Activated CD8-positive, alpha-beta memory T cell treated with anti-CD3 and anti-CD28 coated beads, Interleukin-2, amount 10 ng/mL, durations not matched to agents 7 days and 5 days (primary cell): ENCODE measurements at places on chromosomes 2 and 18.

GRCh38 chr18:51137026-51137729 lies 60.3 kb downstream of the MEX3C start:
- H3K4me3 ChIP-seq, result no peak overlapping the region
- no peaks in the 10 kb centered on the region for H3K4me1 ChIP-seq
- H3K27ac ChIP-seq, result no peak overlapping the region
- H3K27me3 ChIP-seq, result peaks cover 4% of the 10 kb centered on the region

- H3K4me3 ChIP-seq, result no peak overlapping the region
- peaks cover 4% of the 10 kb centered on the region for H3K36me3 ChIP-seq
- H3K4me1 ChIP-seq, result peaks cover 2% of the 10 kb centered on the region
- no peak overlapping the region for H3K27ac ChIP-seq
- no peaks in the 10 kb centered on the region for H3K27me3 ChIP-seq
These were observed 63.2 kb downstream of the NDUFA10 start for GRCh38 chr2:239961662-239962613.

- no peak for DNase-seq
- no peaks in the 10 kb centered on the region for H3K36me3 ChIP-seq
- no peak overlapping the region for H3K4me3 ChIP-seq
- no peaks in the 10 kb centered on the region for H3K4me1 ChIP-seq
- no peaks in the 10 kb centered on the region for H3K27me3 ChIP-seq
These were observed 251.8 kb upstream of the NETO1 start for GRCh38 chr18:73119574-73119973.

- no peak overlapping the region for H3K27ac ChIP-seq
- H3K36me3 ChIP-seq, result no peaks in the 10 kb centered on the region
- no peak overlapping the region for H3K4me3 ChIP-seq
- H3K27me3 ChIP-seq, result no peaks in the 10 kb centered on the region
- no peak for DNase-seq
- no peaks in the 10 kb centered on the region for H3K4me1 ChIP-seq
These were observed 278.6 kb downstream of the SLC8A1 start for GRCh38 chr2:40173276-40173675.

DNA sequence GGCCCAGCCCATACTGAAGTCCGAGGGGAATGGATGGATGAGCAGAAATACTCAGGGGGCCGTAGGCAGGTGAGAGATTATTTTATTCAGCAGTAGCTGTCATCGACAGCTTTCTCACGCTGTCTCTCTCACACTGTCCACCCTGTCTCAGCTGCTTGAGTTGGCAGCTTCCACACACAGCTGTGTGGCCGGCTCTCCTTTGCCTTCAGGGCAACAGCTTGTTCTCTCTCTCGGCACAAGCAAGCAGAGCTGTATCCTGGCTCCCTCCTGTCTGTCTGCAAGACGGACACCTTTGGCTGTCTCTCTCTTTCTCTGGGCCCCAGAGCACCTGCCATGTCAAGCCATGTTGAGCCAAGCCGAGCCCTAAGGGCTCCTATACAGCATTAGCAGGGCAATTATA lies 9.8 kb upstream of the PAPOLG start:
- no peak overlapping the region for H3K4me3 ChIP-seq
- H3K4me1 ChIP-seq, result peaks cover 17% of the 10 kb centered on the region
- H3K27me3 ChIP-seq, result peaks cover 3% of the 10 kb centered on the region
- no peaks in the 10 kb centered on the region for H3K36me3 ChIP-seq

- no peak overlapping the region for H3K27ac ChIP-seq
- H3K4me3 ChIP-seq, result no peak overlapping the region
These were observed 465.6 kb upstream of the TRIB2 start for GRCh38 chr2:12251121-12251520.

DNA sequence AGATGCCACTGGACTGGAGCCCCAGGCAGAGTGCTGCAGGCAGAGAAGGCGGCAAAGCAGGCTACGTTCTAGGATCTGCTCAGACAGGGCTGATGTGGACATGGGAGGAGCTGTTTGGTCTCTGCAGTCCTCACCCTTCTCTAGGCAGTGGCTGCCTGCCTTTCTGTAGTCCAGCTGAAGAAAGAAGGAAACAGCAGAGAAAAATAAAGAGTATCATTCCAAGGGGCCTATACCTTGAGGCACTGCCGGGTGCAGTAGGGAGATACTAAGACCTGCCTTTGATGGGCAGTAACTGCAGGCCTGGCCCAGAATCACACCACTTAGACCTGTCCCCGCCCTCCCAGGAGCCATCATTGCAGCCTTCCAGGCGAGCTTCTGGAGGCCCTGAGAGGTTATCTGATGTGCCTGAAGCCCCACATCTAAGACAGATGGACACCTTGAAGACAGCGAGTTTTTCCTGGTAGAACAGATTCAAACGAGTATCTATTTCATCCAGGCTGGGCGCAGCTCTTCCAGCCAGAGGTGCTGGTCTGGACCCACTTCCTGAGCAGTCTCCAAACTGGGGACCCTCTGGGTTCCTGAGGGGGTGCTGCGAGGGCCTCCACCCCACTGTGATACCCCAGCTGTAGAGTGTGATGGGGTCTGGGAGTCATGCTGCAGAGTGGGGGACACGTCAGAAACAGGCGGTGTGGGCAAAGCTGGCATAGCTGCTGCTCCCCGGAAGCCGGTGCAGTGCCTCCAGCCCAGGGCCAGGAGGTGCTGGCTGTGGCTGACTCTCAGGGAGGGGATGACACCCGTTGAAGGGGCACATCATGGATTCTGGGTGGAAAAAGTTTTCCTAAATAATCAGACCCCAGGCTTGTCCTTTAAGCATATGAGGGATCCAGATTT lies 87.3 kb upstream of the OTOS start:
- peak; percentile 25 for DNase-seq
- no peak overlapping the region for H3K27ac ChIP-seq
- peaks cover 15% of the 10 kb centered on the region for H3K27me3 ChIP-seq
- H3K4me3 ChIP-seq, result no peak overlapping the region

- peak overlapping the region; percentile 47 for H3K27ac ChIP-seq
- H3K4me1 ChIP-seq, result peaks cover 60% of the 10 kb centered on the region
- peaks cover 21% of the 10 kb centered on the region for H3K27me3 ChIP-seq
- H3K36me3 ChIP-seq, result peaks cover 24% of the 10 kb centered on the region
- DNase-seq, result no peak
- H3K4me3 ChIP-seq, result peak overlapping the region; percentile 39
These were observed 6.4 kb downstream of the ZEB2 start for GRCh38 chr2:144513388-144514101.

DNA sequence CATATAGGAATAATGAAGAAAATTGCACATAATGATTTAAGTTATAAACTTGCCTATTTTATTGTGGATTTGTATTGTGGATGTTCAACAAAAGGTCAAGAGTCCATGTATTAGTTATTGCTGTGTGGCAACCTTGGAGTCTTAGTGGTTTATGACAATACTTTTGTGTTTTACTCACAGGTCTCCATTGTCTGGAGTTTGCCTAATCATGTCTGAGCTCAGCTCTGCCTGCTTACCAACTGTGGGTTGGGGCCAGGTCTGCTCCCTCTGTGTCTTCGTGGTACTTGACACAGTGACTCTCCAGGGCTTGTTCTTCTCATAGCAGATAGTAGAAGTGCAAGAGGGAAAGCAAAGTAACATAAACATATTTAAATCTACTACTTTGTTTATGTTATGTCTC lies 382.5 kb downstream of the CBLN2 start:
- no peaks in the 10 kb centered on the region for H3K36me3 ChIP-seq
- H3K27me3 ChIP-seq, result no peaks in the 10 kb centered on the region
- H3K4me3 ChIP-seq, result no peak overlapping the region
- H3K4me1 ChIP-seq, result no peaks in the 10 kb centered on the region
- no peak for DNase-seq
- H3K27ac ChIP-seq, result no peak overlapping the region

- H3K4me1 ChIP-seq, result no peaks in the 10 kb centered on the region
- H3K27me3 ChIP-seq, result no peaks in the 10 kb centered on the region
These were observed 956.9 kb upstream of the SLC39A10 start for GRCh38 chr2:194700116-194700515.

- H3K27ac ChIP-seq, result no peak overlapping the region
- no peak for DNase-seq
- H3K36me3 ChIP-seq, result peaks cover 60% of the 10 kb centered on the region
- H3K4me3 ChIP-seq, result no peak overlapping the region
These were observed 52.4 kb downstream of the EPC2 start for GRCh38 chr2:148696985-148697384.
